ENCODE measurements at places on chromosomes 7 and 10.

GRCh38 chr10:61751599-61751998 lies 88.9 kb downstream of the CABCOCO1 start:
- DNase-seq = no peak

DNA sequence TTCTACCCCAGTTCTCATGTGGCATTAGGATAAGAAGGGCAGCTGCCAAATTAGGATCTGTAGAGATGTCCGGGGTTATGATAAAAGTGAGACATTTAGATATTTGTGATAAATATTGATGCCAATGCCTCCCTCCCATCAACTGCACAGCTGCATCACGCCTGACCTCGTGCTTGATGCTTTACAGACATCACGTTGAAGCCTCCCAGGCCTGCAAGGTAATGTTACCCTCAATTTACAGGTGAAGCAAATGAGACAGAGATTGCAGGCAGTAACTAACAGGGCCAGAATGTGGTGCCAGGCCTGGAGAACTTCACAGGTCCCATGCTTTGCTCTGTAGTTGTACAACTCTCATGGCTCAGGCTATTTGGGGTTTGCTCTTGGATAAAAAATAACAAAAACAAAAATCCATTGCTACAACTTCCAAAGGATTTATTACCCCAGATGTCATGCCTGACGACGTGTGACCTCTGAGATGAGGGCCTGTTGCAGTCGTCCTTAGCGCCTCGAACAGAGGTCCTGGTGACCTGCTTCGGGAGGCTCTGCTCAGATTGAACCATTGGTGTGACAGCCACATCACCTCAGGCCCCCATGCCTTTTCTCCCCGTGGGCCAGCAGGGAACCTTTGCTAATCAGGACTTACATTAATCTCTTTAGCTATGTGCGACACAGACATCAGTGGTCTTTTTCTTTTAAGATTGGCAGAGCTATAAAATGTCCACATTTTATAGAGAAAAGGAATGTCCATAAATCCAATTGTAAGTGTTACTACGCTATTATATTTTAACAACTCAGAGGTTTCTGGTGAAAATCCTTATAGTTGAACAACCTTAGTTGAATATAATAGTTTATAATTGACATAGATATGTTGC lies 169.3 kb downstream of the ADAM12 start:
- DNase-seq = no peak

DNA sequence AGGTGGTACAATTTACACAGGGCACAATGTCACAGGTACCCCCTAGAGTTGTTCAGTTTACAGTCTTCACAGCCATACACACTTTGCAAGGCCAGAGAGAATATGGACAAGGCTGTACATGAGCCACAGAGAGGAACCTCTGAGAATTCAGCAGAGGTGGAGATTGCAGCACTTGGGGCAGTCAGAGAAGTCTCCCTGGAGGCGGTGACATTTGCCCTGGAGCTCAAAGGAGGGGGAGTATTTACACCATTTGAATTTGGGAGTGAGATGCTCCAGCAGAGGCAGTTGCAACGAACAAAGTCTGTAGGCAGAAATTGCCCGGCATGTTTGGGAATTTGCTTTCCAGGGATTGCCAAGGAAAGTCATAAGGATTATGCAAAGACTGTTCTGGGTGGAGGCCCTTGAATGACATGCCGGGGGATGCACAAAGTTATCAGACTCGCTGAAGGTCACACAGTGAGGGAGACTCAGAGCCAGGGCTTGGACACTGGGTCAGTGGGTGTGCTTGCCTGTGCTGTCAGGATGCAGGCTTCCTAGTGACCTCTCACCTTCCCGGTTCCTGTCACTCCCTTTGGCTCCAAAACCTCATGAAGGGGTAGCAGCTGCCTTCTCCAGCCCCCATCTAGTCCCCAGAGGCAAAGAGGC lies 160.7 kb upstream of the PCBD1 start:
- no peak for DNase-seq

DNA sequence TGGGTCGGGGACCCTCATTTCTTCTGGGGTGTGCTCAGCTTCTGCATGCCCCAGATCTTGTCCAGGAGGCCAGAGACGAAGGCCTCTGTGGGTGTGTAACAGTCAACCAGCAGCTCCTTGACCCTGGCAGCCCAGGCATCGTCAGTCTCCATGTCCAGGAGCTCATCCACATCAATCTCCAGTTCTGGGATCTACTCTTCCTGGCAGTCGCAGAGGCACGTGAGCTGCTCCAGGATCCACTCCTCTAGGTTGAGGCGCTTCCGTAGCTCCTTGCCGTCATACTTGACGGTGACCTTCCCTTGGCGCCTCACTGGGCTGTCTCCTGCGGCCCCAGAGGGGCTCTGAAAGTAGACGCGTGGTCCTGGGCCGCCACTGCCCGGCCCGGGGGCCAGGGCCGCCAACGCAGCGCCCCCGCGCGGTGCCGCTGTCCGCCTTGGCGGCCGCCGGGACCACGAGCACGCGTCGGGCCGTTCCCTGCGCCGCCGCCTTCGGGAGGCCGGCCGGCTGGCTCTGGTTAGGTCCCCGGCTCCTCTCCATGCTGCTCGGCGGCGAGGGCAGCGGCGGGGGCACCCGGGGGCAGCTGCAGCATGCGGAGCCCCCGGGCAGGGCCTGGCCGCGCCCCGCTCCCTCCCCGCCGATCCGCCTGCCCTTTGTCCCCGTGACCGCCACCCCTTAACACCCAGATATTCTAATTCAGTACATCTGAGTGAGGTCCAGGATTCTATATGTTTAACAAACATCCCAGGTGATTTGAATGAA lies 170.5 kb downstream of the SEPTIN7 start:
- DNase-seq = no peak

- no peak for DNase-seq
Measured at GRCh38 chr7:109821156-109821555, 1251.5 kb downstream of the DNAJB9 start.

- DNase-seq = no peak
Measured at GRCh38 chr10:17663450-17663849, 19.5 kb downstream of the STAM start.

DNA sequence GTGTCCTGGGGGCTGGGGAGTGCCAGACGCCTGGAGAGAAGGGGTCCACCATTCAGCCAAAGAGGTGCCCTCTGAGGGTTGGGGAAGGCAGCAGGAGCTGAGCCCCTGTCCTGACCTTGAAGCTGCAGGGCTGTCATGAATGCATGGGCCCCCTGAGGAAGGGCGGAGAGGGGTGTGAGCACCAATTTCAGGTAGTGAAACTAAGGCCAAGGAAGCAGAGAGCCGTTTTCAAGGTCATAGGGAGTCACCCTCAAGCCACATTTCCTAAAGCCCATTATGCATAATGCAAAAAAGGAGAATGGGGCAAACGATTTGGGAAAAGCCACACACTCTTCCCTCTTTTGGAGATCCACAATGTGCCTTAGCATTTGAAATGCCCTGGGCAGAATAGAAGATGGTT lies 37.2 kb downstream of the FIGNL1 start:
- DNase-seq = no peak

- DNase-seq = no peak
Measured at GRCh38 chr7:55475855-55476803, 96.2 kb downstream of the VOPP1 start.

DNA sequence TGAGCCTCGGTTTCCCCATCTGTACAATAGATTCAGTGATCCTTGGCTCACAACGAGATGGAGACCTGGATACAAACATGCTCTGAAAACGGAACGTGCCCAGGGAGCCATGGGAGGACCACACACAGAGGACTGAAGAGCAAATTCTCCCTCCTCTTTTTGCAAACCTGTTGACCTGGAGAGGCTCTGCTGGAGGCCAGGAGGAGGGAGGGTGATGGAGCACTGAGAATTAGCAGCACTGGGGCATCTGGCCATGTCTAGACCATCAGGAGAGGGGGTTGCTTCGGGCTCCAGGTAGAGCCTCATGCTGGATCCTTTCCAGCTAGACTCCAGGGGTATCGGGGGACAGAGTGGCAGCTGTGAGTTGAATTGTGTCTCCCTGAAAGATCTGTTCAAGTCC lies 97.4 kb upstream of the GPR26 start:
- no peak for DNase-seq

- DNase-seq = no peak
Measured at GRCh38 chr7:130990178-130990832, 256.3 kb upstream of the KLF14 start.

DNA sequence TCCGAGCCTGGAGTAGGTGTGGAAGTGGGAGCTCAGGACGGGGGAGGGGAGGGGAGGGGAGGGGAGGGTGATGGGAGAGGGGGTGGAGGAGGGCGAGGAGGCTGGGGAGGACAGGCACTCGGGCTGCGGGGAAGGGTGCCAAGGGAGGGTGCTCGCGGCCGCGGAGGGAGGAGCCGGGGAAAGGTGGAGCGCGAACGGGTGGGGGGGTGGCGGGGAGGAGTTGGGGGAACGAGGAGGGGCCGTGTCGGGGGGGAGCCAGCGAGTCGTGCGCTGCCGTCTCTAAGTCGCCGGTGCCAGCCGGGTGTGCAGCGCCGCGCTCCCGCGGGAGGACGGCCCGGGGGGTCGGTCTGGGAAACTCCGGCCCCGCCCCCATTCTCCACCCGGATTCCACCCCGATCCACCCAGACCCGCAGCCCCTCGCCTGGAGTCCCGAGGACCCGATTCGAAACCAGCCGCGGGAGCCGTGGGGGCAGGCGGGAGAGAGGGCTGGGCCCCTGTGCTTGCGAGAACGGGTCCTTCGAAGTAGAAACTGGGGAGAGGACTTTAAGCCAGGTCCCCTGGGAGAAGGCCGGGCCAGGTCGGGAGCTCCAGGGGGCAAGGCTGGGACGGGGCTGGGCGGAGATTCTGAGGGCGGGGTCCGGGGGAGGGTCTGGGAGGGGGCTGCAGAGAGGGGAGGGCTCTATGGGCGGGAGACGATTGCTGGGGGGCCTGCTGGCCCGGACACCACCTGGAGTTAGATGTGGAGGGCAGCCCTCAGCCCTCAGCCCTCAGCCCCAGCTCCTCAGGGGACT lies at the start of gene ZNF467:
Gene ZNF467 (minus strand): TSS at position 143 of the 791 bp plus-strand sequence. CDS start 2,556 bp downstream, outside the sequence.
- no peak for DNase-seq

DNA sequence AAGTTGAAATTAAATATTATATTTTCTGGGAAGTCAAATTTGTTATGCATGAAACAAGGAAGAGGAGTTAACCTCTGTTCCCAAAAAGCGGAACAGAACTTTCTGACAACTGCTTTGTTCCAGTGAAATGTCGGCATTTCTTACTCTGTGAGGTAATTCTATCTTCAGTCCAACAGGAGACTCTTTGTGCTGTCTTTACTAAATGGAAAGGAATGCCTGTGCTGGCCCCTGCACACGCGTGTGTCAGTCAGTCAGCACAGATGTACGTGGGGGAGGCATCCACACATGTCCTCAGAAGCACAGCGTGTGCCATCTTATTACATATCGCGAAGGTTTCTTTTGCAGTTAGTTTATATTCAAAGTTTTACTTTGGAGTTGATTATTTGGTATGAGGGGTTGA lies 37.5 kb downstream of the NET1 start:
- DNase-seq = no peak

- DNase-seq = no peak
Measured at GRCh38 chr10:20041931-20042330, 225.7 kb downstream of the PLXDC2 start.

All from hypothalamus (tissue), 51 donors.